Activated CD4-positive, CD25-positive, alpha-beta regulatory T cell treated with anti-CD3 and anti-CD28 coated beads, Interleukin-2, amount 50 U/mL, for 16 hours (primary cell): ENCODE measurements at places on chromosomes 16 and 17.

DNA sequence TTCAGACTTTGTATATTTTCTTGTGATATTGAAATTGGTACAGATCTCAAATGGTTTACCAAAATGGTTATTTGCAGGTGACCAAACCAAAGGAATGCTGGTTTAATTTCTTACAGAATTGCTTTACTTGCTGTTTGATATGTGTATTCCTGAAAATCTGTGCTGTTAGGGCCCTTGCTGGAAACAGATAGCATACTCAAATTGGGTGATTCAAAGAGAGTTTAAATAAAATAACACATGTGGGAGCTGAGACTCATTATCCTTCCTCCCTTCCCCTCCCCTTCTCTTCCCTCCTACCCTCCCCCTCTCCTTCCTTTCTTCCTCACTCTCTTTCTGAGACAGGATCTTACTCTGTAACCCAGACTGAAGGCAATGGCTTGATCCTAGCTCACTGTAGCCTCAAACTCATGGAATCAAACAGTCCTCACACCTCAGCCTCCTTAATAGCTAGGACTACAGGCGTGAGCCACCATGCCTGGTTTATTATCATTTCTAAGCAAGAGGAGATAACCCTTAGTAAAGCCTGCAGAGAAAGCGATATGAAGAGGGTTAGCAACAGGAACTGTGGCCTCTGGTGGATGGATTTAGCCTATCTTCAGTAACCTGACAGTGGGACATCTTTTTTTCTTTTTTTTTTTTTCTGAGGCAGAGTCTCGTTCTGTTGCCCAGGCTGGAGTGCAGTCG is 141.9 kb downstream of the BCAS3 start:
- DNase-seq: no peak

DNA sequence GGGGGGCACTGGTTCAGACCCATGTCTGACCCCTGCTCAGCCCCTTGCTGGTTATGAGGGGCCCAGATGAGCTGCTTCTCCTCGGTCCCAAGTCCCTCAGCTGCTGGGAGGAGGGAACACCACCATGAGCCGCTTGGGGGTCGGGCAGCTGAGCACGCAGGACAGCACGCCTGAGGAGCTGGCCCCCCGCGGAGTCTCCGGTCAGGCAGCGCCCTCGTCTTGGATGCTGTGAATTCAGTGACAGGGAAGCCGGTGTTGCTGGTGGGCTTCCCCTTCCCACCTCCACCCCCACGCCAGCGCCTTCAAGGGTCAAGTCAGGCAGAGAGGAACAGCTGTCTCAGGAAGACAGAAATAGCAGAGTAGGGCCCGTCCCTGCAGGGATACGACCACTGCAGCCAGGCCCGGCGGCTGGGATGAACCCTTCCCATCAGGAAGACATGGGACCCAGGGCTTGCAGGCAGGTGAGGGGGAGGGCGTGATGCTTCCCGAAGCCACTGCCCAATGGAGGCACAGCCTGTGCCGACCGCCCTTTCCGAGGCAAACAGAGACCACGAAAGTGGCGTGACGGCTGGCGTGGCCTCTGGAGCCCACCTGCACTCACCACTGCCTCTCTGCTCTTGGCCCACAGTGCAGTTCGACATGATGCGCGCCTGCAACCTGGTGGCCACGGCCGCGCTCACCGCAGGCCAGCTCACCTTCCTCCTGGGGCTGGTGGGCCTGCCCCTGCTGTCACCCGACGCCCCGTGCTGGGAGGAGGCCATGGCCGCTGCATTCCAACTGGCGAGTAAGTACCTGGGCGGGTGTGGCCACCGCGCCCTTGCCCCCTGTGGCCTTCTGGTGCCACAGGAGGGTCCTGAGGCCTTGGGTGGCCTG is 8.1 kb downstream of the TMEM204 start:
- no peak for DNase-seq

DNA sequence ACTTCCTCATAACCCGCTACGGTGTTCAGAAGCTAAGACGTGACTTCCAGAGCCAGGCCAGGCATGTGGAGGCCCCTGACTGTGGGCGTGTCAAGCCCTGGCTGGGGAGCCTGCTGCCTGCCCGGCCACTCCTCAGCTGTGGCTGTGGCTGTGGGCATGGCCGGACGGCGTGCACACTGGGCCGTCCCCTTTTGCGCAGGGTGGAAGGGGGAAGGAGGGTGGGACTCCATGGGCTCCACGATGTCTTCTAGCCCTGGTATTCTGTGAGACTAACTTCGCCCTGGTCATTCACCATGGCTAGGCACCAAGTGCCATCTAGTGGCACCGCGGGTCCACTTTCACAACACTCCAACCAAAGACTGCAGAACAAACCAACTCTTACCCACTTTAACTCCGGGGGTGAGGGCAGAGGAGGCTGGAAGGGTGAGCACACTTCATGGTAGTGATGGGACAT is 67.9 kb downstream of the N4BP1 start:
- no peak for DNase-seq

DNA sequence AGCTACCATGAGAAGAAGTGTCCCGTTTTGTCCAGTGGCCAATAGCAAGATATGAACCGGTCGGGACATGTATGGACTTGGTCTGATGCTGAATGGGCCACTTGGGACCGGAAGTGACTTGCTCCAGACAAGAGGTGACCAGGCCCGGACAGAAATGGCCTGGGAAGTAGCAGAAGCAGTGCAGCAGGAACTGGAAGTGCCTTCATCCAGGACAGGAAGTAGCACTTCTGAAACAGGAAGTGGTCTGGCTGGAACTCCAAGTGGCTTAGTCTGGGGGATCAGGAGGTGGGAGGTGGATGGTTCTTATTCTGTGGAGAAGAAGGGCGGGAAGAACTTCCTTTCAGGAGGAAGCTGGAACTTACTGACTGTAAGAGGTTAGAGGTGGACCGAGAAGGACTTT is 5.3 kb downstream of the EFNB3 start:
- DNase-seq: no peak

DNA sequence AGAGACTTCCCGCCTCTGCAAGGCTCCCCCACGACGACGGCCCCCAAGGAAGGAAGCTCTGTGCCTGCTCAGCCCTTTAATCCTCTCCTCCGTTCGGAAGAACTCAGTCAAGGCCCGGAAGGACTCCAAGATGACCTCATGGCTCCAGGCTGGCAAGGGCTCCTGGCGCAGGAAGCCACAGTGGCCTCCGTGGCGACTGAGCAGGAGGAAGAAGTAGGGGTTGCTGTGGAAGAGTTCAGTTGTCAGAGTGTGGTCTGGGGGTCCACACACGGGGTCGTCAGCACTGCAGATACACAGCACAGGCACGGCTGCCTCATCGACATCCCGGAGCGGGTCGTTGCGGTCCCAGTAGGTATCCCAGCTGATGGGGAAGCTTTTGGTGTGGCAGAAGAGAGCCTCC is 4.2 kb downstream of the ABHD15 start:
- DNase-seq: no peak
